H9 (cell line): ENCODE measurements at places on chromosomes 16 and 17. TPM values are rescaled to one million over a fixed set of nuclear protein-coding genes. Genes with fewer than 3 reads are reported as not detected.

The KRTAP9-4 gene
- not detected in 2 replicates for total RNA-seq

The KIF2B gene
- not detected in 2 replicates for total RNA-seq

The CCL1 gene
- total RNA-seq, result not detected in 2 replicates

The HBA2 gene
- 4.3 TPM in 1 of 2 replicates, not detected in the other for total RNA-seq

The AARS1 gene
- total RNA-seq, result 164 and 168 TPM in 2 replicates

- no peak overlapping the region for H3K4me3 ChIP-seq
- no peak overlapping the region for H3K27ac ChIP-seq
- peaks cover 18% of the 10 kb centered on the region; the same call in 2 of the 3 replicates for H3K36me3 ChIP-seq
- DNase-seq, result no peak
- H3K4me1 ChIP-seq, result peaks cover 9% of the 10 kb centered on the region; the same call in 1 of the 2 replicates
These were observed 30.1 kb upstream of the MTSS2 start for GRCh38 chr16:70715860-70716357.

DNA sequence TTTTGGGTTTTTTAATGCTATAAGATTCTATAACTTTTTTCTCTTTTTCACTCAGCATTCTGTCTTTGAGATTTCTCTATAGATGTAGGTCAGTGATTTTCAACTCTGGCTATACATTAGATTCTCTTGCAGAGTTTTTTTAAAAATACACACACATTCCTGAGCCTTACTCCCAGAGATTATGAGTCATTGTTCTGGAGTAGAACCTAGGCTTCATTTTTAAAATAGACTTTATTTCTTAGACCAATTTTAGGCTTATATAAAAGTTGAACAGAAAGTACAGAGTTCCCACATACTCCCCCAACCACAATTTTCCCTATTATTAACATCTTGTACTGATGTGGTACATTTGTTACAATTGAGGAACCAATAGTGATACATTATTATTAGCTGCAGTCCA, 63.3 kb downstream of the CYB561 start:
- H3K4me3 ChIP-seq, result no peak overlapping the region
- no peak for DNase-seq
- peaks cover 2% of the 10 kb centered on the region for H3K36me3 ChIP-seq
- no peak overlapping the region for H3K27ac ChIP-seq

DNA sequence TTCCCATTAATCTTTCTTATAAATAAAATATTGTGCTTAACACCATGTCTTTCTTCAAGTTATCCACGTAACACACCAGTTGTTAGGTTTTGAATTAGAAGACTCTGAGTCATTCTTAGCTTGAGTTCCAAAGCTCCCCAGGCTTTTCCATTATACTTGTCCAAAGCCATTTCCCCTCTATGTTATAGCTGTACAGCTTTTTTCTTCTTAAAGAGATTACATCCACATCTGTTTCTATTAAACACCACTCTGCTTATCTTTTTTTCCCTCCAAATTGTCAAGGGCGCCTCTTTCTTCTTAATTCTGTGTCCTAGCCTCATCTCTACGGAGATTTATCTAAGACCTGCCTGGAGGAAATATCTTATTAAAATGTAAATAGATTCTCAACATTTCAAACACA, 139.4 kb upstream of the CPHXL start:
- H3K27ac ChIP-seq, result no peak overlapping the region
- no peak overlapping the region for H3K4me3 ChIP-seq
- H3K36me3 ChIP-seq, result no peaks in the 10 kb centered on the region
- no peaks in the 10 kb centered on the region for H3K4me1 ChIP-seq
- DNase-seq, result no peak

GRCh38 chr17:65914784-65915342, 277.1 kb downstream of the CEP112 start:
- peaks cover 6% of the 10 kb centered on the region for H3K36me3 ChIP-seq
- H3K4me3 ChIP-seq, result no peak overlapping the region
- H3K4me1 ChIP-seq, result no peaks in the 10 kb centered on the region
- no peaks in the 10 kb centered on the region for H3K27me3 ChIP-seq
- no peak overlapping the region for H3K27ac ChIP-seq

GRCh38 chr17:41781404-41782110, 5.0 kb downstream of the JUP start:
- peaks cover 16% of the 10 kb centered on the region for H3K36me3 ChIP-seq
- peaks cover 2% of the 10 kb centered on the region; the same call in 1 of the 2 replicates for H3K4me1 ChIP-seq
- no peaks in the 10 kb centered on the region for H3K27me3 ChIP-seq

DNA sequence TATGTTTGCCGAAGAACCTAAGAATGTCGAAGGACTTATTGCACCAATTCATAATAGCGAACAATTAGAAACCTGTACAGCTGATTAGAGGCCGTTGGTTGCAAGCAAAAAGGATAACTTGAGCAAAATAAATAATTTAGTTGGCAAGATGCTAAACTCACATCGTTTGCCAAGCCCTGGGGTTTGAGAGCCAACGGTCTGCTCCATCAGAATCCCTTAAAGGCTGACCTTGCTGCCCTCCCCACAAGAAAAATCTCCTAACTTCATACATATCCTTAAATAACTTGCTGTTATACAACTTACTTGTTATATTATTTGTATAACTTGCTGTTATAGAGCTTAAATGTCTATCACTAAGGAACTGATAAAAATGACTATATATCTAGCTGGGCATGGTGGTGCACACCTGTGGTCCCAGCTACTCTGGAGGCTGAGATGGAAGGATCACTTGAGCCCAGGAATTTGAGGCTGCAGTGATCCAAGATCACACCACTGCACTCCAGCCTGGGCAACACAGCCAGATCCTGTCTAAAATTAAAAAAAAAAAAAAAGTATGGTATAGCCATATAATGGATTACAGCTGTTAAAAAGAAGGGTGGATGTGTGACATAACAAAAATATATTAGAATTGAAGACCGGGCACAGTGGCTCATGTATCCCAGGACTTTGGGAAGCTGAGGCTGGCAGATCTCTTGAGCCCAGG, 1.9 kb upstream of the TRIM37 start:
- H3K27me3 ChIP-seq, result no peaks in the 10 kb centered on the region
- peaks cover 33% of the 10 kb centered on the region for H3K36me3 ChIP-seq
- no peak overlapping the region for H3K27ac ChIP-seq
- no peaks in the 10 kb centered on the region for H3K4me1 ChIP-seq
- DNase-seq, result no peak

DNA sequence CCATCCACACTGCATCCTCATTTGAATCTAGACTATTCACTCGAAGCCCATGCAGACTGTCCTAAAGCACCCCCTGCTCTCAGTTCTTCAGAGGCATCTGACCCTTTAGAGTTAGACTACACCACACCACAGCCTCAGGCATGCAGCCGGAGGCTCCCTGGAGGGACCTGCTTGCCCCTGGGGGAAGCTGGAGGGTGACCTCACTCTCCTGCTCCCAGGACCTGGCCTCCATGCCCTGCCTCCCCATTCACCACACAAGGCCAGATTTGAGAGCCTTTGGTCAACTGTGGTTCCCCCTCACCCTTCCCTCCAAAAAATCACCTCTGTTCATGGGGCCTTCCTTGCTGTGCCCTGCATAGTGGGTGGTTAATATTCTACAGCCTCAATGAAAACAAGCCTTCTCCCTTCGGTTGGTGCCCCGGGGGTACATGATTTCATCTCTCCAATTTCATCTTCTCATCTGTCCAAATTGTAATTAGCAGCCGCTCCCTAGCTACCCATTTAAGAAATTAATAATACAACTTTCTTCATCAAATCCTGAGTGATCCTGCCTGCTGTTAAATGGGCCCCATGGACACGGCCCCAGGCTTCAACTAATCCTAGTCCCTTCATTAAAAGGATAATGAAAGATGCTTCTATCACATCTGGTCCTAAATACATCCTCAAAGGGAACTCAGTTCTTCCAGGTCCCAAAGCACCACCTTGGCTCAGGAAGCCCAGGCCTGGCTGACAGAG, 24.4 kb downstream of the ABCC12 start:
- DNase-seq, result no peak
- H3K4me1 ChIP-seq, result peaks cover 2% of the 10 kb centered on the region; the same call in 1 of the 2 replicates
- no peaks in the 10 kb centered on the region for H3K36me3 ChIP-seq
- no peaks in the 10 kb centered on the region for H3K27me3 ChIP-seq

DNA sequence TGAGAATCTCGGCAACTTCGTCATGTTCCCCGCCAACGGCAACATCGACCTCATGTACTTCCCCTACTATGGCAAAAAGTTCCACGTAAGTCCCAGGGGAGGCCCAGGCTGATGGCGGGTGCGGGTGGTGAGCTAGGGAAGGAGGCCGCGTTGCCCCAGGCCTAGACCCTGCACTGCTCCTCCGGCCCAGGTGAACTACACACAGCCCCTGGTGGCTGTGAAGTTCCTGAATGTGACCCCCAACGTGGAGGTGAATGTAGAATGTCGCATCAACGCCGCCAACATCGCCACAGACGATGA, 4.8 kb downstream of the ATP1B2 start:
- no peak overlapping the region for H3K4me3 ChIP-seq
- H3K27ac ChIP-seq, result no peak overlapping the region
- peaks cover 7% of the 10 kb centered on the region; the same call in 2 of the 3 replicates for H3K36me3 ChIP-seq

DNA sequence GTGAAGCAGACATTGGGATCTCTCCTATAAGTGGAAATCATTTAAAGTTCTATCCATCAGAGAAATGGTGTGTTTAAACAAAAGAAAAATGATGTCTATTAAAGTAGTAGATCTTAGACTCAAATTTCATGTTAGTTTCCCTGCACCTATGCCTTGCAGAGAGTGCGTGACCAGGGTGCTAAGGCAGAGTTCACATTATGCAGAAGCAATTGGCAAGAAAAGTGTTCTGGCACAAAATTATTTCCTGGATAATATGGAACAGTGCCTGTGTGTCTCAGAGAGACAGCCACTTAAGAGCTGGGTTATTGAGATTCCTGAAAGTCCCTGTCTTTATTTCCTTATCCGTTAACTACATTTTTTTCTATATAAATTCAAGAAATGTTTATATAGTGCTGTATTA, 457.0 kb downstream of the CDH8 start:
- DNase-seq, result no peak
- no peaks in the 10 kb centered on the region for H3K36me3 ChIP-seq
- H3K4me1 ChIP-seq, result no peaks in the 10 kb centered on the region
- H3K27ac ChIP-seq, result no peak overlapping the region

- no peaks in the 10 kb centered on the region; the same call in 1 of the 2 replicates for H3K4me1 ChIP-seq
- no peaks in the 10 kb centered on the region for H3K36me3 ChIP-seq
- no peak for DNase-seq
- H3K27me3 ChIP-seq, result no peaks in the 10 kb centered on the region
These were observed 17.8 kb upstream of the EMP2 start for GRCh38 chr16:10598157-10598556.

DNA sequence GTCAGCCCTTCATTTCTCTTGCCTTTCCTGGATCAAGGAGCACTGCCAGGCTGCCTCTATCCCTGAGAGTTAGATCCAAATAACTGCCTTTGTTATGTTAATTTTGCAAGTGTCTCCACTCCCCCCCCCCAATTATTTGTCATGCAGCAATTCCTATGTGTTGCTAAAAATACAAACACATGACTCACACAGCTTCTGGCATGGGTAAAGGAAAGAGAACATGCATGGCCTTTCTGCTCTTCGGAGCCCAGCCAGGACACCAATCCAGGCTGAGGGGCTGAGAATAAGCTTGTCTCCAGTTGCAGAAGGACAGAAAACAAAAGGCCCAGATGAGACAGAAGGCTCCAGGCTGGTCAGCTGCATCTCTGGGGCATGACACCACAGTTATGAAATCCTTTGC, 148.0 kb upstream of the TNRC6C start:
- no peak overlapping the region for H3K27ac ChIP-seq
- H3K4me3 ChIP-seq, result no peak overlapping the region
- H3K4me1 ChIP-seq, result peaks cover 6% of the 10 kb centered on the region; the same call in 1 of the 2 replicates

DNA sequence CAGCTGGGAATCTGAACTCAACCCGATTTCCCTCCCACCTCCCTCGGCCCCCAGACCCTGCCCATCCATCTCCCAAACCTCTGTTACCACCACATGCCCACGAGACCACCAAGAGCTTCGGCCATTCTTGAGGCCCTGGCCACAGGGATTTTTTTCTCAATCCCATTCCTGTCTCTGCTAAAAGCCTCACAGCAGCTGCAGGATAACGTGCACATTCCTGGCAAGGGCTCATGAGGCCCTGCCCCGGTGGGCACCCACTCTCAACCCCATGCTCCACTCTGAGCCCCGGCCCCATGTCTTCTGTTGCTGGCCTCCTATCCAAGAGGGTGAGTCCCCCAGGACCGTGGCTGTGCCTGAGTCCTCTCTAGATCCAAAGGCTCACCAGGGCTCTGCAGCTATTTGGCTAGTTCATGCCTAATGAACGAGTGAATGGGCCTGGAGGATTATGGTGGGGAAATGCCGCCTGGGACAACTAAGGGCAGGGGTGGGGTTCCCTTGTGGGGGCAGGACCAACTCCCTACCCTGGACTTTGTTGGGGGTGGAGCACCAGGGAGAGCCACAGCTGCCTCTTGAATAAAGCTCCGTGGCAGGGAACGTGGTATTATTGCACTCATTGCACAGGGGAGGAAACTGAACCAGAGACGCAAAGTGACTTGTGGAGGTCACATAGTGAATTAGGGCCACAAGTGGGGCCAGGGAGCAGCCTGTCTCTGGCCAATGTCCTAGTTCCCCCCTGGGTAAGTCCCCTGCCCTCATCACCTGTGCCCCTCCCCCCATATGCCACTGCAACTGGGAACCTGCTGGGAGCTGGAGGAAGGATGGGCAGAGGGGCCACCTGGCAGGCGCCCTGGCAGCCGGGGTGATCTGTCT, 113.8 kb upstream of the SMURF2 start:
- H3K4me3 ChIP-seq, result no peak overlapping the region
- no peaks in the 10 kb centered on the region for H3K4me1 ChIP-seq
- peaks cover 33% of the 10 kb centered on the region for H3K27me3 ChIP-seq
- no peaks in the 10 kb centered on the region for H3K36me3 ChIP-seq
- DNase-seq, result no peak
- H3K27ac ChIP-seq, result no peak overlapping the region

- no peaks in the 10 kb centered on the region for H3K4me1 ChIP-seq
- no peak for DNase-seq
These were observed 39.3 kb upstream of the TEKT1 start for GRCh38 chr17:6870841-6871240.

GRCh38 chr17:7716901-7717755, at the start of gene DNAH2:
DNAH2 (plus strand) TSS chr17:7717744; CDS start chr17:7719735, 1,991 bp downstream.
- no peak within 1 kb of the TSS for H3K27ac ChIP-seq
- H3K27me3 ChIP-seq, result no peaks in the 10 kb centered on the region; the same call in 1 of the 2 replicates
- H3K4me3 ChIP-seq, result peak within 1 kb of the TSS; percentile 87
- H3K36me3 ChIP-seq, result no peaks in the 10 kb centered on the region
- peak; percentile 98 for DNase-seq
